ENCODE measurements at places on chromosomes 12 and 14.

- DNase-seq = peak; percentile 7
Measured at GRCh38 chr12:30450872-30451271, 244.8 kb downstream of the IPO8 start.

GRCh38 chr12:129127771-129128170 lies 274.5 kb downstream of the GLT1D1 start:
- DNase-seq = no peak

- peak; percentile 75 for DNase-seq
Measured at GRCh38 chr12:103884316-103884715, 43.3 kb upstream of the NT5DC3 start.

DNA sequence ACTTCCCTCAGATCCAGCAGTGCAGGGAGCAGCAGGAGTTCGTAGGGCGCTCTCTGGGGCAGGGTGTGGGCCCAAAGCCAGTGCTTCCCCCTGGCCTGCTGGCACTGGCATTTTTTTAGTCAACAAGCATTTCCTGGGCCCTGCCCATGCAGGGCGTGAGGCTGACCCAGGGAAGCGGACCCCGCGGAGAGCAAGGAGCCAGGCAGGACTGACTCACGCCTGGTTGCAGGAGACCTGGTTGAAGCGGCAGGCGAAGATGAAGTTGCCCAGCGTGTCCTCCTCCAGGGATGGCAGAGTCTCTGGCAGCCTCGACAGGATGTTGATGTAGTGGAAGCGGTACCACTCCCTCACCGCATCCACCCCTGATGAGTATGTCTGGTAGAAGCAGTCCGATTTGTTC lies 13.5 kb downstream of the SCNN1A start:
- DNase-seq = no peak

GRCh38 chr12:124524231-124524925 lies 43.0 kb downstream of the NCOR2 start:
- no peak for DNase-seq

DNA sequence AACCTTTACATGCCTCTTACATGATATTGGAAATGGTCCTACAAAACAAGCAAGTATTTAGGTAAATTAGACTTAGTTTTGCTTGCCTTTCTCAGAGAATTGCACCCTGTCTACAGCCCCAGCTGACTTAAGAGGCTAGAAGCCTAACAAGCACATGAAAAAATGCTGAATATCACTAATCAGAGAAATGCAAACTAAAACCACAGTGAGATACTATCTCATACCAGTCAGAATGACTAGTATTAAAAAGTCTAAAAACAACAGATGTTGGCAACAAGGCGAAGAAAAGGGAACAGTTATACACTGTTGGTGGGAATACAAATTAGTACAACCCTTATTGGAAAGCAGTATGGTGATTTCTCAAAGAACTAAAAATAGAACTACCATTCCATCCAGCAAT lies 103.8 kb downstream of the EGLN3 start:
- no peak for DNase-seq

- DNase-seq = no peak
Measured at GRCh38 chr12:133026996-133027395, 10.3 kb upstream of the ZNF84 start.

- no peak for DNase-seq
Measured at GRCh38 chr14:23573384-23574015, 5.1 kb downstream of the JPH4 start.

GRCh38 chr14:69317780-69318179 lies 57.8 kb downstream of the GALNT16 start:
- DNase-seq = no peak

DNA sequence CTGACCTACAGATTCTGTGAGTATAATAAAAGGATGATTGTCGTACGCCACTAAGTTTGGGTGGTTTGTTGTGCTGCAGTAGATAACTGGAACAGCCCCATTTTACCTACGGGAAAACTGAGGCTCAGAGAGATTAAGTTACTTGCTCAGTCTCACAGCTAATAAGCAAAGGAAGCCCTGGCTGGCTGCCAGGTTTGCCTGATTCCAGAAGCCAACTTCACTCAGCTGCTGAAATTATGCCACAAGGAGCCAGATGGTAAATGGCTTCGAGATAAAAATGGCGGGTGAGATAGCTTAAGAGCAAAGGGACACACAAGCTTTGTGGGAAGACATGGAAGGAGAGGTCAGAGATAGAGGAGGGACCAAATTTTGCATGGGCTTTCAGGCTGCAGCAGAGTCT lies 191.5 kb upstream of the NOS1 start:
- no peak for DNase-seq

- DNase-seq = no peak
Measured at GRCh38 chr12:47121146-47121545, 41.4 kb upstream of the AMIGO2 start.

GRCh38 chr14:74988131-74988530 lies 14.6 kb upstream of the EIF2B2 start:
- no peak for DNase-seq

GRCh38 chr14:61925043-61925442 lies 162.8 kb downstream of the SNAPC1 start:
- peak; percentile 14 for DNase-seq
